ENCODE measurements at places on chromosomes 12 and 14.

DNA sequence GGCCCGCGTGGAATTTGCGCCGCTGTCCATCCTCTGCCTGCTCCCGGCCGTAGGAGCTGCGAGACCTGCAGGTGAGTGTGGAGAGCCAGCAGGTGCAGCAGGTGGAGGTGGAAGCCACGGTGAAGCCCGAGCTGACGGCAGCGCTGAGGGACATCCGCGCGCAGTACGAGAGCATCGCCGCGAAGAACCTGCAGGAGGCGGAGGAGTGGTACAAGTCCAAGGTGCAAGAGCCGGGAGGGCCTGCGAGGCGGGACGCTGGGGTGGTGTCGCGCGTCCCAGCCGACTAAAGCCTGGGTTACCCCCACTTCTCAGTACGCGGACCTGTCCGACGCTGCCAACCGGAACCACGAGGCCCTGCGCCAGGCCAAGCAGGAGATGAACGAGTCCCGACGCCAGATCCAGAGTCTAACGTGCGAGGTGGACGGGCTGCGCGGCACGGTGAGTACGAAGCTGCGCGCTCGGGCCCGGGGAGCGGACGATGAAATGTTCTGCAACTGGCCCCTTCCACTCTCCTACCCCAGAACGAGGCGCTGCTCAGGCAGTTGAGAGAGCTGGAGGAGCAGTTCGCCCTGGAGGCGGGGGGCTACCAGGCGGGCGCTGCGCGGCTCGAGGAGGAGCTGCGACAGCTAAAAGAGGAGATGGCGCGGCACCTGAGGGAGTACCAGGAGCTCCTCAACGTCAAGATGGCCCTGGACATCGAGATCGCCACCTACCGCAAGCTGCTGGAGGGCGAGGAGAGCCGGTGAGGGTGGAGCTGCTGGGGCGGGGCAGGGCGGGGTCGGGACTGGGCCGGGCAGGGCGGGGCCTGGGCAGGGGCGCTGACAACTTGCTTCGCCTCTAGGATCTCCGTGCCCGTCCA, 2.1 kb downstream of the PRPH start:
- no peak for DNase-seq

DNA sequence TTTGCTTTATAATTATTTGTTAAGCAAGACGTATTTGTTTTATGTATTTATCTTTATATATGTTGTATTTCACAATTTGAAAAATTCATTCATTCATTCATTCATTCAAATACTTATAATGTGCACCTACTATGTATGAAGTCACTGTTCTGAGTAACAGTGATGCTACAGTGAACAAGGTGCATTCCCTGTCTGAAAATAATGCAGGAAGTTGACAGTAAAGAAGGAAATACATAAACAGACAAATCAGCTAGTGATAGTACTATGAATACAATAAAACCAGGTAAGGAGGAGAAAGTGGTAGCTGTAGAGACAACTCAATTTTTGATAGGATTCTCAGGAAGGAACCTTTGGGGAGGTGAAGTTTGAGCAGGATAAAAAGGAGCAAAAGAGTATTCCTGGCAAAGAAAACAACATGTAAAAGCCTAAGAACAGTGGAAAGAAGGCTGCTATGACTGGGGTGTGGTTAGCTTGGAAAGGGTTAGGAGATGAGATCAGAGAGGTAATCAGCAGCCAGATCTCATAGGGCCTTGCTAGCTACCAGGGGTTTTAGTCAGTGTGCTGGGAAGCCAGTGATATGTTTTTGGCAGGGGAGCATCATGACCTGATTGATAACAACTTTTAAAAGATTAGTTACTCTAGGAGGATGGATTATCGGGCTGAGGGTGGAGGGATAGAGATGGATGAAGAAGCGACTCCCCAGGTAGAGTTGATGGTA, 17.4 kb downstream of the BICDL1 start:
- no peak for DNase-seq

- DNase-seq = peak; percentile 50
These were observed 407 bp downstream of the HEATR5A start for GRCh38 chr14:31419967-31420318.

GRCh38 chr12:111455448-111456320, 50.0 kb downstream of the SH2B3 start:
- DNase-seq = peak; percentile 61

GRCh38 chr14:96581026-96581425, 78.8 kb downstream of the PAPOLA start:
- DNase-seq = no peak

GRCh38 chr14:62003701-62004100, 241.5 kb downstream of the SNAPC1 start:
- DNase-seq = no peak

- no peak for DNase-seq
These were observed 210.6 kb downstream of the ADGRD1 start for GRCh38 chr12:131164096-131164872.

DNA sequence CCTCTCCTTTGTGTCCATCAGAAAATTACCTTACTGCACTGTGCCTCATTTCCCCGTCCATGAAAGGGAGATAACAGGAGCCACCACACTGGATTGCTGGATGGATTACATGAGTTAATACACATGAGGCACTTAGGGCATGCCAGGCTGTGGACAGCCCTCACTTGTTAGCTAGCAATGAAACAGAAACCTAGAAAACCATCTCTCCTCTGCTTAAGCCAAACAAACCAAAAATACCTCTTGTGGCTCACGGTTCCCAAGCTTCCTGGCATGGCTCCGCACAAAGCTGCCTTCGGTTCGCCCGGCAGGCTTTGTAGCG, 660 bp upstream of the HCFC2 start:
- peak; percentile 48 for DNase-seq

DNA sequence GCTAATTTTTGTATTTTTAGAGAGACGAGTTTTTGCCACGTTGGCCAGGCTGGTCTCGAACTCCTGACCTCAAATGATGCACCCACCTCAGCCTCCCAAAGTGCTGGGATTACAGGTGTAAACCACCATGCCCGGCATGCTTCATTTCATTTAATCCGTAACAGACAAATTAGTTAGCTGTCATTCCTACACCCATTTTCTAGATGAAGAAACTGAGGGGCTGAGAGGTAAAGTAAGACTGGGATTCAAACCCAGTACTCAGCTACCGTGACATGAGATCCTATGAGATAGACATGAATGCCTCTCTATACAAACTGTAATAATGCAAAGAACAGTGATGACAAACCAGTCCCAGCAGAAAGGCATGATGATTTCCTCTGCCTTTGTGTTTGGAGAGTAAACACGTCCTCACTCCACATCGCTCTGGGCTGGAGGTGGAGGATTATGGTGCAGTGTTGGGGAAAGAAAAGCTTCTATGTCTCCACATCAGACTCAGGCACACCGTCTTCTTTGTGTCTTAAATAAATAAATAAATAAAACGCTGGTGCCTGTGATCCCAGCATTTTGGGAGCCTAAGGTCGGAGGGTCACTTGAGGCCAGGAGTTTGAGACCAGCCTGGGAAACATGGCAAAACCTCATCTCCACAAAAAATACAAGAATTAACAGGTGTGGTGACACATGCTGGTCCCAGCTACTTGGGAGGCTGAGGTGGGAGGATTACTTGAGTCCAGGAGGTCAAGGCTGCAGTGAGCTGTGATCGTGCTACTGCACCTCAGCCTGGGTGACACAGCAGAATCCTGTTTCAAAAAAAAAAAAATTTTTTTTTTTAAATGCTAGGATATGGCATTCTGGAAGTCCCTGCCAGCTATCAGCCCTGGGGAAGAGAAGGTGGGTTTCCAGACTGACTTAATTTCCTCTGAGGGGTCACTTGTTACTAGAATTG, 10.5 kb downstream of the VSX2 start:
- no peak for DNase-seq

DNA sequence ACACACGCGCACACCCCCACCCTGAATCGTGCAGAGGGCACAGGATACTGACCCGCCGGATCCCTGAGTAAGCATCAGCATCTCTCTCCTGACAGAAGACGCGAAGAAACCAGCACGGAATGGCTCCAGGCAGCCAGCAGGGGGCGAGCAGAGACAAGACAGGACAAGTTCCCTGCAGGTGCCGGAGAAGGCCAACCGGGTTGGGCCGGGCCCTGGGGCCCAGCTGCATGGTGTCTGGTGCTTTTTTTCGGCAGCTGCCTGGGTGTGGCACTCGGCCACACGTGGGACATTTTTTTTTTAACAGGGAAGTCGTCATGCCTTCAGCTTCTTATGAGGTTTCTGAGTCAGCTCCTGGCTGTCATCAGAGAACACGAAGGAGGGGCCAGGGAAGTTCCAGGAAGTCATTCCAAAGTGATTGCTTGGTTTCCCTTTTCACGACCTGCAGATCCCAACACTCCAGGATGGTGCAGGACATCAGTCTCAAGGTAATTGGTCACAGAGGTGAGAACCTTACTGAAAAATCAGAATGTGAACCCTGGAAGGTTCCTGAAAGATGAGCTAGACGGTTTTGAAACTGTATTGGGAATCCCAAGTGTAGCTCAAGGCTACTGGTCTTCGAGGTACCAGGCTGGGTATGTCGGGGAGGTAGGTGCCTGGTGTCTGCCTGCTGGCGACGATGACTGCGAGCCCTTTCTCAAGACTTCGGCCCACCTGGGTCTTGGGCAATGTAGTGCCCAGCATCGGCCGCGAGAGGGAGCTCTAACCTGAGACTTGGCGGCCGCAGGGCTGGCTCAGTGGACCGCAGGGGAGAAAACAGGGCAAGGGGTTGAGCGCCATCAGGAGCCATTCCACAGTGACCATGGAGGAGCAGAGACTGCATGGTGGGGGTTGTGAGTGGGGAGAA, 190.8 kb upstream of the PRMT8 start:
- peak; percentile 98 for DNase-seq

DNA sequence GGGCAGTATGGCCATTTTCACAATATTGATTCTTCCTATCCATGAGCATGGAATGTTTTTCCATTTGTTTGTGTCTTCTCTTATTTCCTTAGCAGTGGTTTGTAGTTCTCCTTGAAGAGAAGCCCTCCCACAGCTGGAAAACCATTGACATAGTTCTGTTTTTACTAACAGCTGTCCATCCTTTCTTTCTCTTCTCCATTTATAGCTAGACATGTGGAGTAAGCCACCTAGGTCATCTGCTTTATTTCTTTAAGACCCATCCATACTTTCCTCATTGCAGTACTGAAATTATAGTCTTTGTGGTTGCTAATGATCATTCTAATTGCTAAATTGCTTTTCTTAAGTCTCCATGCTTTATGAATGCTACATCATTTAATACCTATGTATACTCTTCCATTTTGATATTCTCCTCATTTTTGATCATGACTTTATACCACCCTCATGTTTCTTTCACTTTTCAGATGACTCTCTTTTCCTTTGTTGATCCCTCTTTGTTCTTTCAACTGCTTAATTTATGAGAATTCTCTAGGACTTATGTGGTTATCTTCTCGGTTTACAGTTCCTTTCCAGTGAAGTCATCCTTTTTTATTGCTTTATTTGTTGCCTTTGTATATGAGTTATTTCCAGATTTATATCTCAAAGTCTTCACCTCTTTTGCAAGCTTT, 114.2 kb downstream of the PCNX1 start:
- DNase-seq = peak; percentile 88

- no peak for DNase-seq
These were observed 13.9 kb downstream of the FBXL14 start for GRCh38 chr12:1580526-1580925.

- no peak for DNase-seq
These were observed 10.2 kb downstream of the PPP1R13B start for GRCh38 chr14:103836976-103837725.

- no peak for DNase-seq
These were observed 91.9 kb downstream of the DPF3 start for GRCh38 chr14:72801836-72802587.

DNA sequence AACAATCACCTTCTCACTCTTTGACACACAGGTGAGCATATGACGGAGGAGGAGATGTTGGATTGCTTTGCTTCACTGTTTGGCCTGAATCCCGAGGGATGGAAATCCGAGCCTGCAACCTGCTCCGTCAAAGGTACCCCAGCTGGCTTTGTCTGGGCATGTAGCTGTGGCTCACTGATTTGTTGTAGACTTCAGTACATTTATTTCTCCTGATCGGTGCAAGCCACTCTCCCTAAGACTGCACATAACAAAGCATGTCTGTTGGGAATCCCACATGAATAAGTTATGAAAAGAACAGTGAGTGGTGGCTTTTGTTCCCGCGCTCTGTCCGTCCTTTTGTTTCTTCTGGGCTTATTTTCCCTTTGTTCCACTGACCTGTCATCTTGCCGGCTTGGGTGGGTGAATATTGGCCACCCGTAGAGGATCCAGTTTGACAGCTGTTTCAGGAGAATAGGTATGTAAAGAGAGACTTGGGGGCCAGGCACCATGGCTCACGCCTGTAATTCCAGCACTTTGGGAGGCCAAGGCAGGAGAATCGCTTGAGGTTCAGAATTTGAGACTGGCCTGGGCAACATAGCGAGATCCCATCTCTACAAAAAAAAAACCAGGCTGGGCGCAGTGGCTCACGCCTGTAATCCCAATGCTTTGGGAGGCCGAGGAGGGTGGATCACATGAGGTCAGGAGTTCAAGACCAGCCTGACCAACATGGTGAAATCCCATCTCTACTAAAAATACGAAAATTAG, 20.0 kb upstream of the BCL7A start:
- no peak for DNase-seq

DNA sequence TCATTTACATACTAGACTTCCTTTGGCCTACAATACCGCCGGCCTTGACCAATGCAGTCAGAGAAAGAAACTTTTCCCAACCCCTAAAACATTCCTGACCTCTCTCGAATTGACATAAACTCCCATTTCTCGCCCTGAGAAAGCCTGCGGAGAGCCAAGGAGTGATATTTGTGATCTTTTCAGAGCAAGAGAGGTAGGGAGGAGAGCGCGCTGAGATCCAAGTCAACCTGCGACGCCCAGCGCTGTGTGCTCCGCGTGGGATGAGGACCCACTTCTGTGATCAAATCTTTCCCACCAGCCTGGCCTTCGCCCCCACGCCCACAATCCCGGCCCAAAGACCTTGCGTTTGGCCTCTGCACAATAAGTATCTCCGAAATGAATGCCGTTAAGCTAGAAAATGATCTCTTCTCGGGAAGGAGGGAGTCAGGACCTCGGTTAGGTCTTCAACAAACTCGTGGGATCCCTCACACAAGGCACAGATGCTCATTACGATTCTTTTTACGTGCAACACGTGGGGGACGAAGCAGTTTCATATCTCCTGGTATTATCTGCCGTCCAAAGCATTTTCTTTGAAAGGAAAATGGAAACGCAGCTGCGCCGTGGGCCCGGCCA, 6.3 kb upstream of the NPAS3 start:
- no peak for DNase-seq

All from fibroblast of mammary gland (primary cell).